Upper lobe of right lung (tissue), 1 donor: ENCODE measurements at places on chromosomes 11 and 22. TPM values are rescaled to one million over a fixed set of nuclear protein-coding genes. Genes with fewer than 3 reads are reported as not detected.

DNA sequence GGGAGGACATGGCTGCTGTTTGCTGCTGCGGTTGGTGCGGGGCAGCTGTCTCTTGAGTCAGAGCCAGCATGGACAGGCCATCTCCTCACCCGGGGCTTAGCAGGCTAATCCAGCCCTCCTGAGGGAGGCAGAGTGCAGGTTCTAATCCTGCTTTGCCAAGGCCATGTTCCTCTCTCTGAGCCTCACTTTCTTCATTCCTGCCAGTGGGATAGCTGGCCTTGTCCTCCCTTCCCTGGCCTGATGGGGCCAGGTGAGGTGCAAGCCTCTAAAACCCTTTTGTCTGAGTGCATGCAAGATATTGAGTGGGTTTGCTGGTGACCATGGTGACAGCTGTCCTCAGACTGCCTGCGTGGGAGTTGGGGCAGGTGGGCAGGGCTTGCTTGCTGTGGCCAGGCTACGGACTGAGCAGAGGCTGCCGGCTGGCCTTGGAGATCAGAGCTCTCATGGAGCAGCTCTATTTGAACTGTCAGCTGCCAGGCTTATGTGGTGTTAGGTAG, 3.6 kb downstream of the USP35 start:
- no peak overlapping the region for H3K4me3 ChIP-seq
- no peak overlapping the region for H3K27ac ChIP-seq
- no peaks in the 10 kb centered on the region for H3K27me3 ChIP-seq
- no peak for DNase-seq

DNA sequence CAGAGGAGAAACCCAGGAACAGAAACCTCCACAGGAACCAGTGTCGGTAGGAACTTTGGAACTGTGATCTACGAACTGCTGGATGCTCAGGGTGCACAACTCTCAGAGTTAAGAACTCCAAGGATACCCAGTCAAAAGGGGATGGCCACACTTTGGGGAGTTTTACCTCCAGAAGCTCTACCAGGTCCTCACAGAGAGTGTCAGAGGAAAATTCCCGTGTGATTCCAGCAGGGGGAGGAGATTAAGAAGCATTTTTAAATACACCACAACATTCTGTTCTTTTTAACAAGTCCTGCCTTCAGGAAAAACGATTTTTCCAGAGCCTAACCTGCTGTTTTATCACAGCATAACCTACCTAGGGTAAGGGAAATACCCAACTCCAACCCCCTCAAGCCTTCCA, 104.0 kb downstream of the SOX6 start:
- H3K36me3 ChIP-seq = no peaks in the 10 kb centered on the region
- no peaks in the 10 kb centered on the region for H3K4me1 ChIP-seq
- H3K4me3 ChIP-seq = no peak overlapping the region
- H3K27me3 ChIP-seq = no peaks in the 10 kb centered on the region
- no peak for DNase-seq

The MCHR1 gene
- total RNA-seq = not detected

The TRIM6 gene
- 2.4 TPM for total RNA-seq
